Mesothelial cell of epicardium (in vitro differentiated cells): ENCODE measurements at places on chromosomes 7 and 10. TPM values are rescaled to one million over a fixed set of nuclear protein-coding genes. Genes with fewer than 3 reads are reported as not detected.

GRCh38 chr10:118977835-118978234 is 51.7 kb upstream of the NANOS1 start:
- DNase-seq = no peak

- DNase-seq = no peak
Observed at GRCh38 chr10:99533496-99534449, 1.0 kb downstream of the NKX2-3 start.

GRCh38 chr7:158125721-158126120 is 461.9 kb downstream of the PTPRN2 start:
- DNase-seq = no peak

The PRSS37 gene
- total RNA-seq = not detected in 3 replicates

GRCh38 chr10:73876566-73876965 is 2.2 kb upstream of the CAMK2G start:
- DNase-seq = no peak

- DNase-seq = no peak
Observed at GRCh38 chr10:109205929-109206585, 717.3 kb downstream of the XPNPEP1 start.

DNA sequence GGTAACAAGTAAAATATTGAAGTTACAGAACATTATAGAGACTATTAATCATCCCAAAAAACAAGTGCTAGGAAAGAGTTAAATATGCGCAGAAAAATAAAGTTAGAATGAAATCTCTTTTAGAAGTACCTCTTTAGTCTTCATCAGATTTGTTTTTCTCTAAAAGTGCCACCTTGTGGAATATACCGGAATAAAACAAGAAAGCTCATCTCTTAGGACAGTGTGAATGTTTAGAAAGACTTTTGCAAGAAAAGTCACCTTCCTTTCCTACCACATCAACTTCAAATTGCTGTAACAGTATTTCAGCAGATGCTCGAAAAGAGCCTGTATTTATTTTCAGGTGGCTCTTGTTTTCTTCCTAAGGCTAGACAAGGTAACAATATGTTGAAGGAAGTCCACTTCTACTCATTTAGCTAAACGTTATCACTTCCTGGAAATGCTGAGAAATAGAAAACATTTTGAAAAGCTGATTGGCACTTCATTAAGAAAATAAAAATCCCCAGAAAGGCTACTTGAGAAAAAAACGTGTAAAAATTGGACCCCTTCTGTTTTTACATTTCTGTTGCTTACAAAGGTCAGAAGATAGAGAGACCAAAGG is 19.8 kb upstream of the FAM133B start:
- no peak for DNase-seq

GRCh38 chr10:110029450-110029849 is 21.7 kb downstream of the ADD3 start:
- no peak for DNase-seq

- DNase-seq = no peak
Observed at GRCh38 chr10:123783296-123783695, 108.3 kb downstream of the CPXM2 start.

GRCh38 chr7:87426160-87426559 is 49.3 kb downstream of the ABCB4 start:
- DNase-seq = no peak

DNA sequence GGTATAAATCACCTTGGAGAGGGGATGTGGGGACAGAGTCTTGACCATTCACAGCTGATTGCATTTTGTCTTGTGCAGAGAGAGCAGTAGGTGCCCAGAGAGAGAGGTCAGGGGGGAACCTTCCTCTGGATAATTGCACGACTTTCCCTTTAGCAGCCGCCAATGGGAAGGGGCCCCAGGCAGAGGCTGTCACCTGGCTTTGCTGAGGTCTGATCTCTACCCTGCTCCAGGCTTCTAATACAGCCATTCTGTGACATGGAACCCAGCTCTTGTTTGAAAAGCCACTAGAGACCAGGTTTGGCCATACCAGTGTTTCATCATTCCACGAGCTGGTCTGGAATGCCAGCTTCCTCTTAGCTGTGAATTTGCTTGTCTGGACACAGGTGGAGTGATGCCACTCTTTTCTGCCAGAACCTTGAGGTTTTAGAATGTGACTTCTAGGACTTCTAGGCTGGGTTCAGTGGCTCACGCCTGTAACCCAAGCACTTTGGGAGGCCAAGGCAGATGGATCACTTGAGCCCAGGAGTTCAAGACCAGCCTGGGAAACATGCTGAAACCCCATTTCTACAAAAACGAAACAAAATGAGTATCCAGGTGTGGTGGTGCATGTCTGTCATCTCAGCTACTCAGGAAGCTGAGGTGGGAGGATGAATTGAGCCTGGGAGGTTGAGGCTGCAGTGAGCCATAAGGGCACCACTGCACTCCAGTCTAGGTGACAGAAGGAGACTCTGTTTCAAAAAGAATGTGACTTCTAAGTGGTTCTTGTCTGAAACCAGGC is 159.9 kb downstream of the CAMK1D start:
- DNase-seq = no peak
